HT-29 (cell line): ENCODE measurements at places on chromosomes 6 and 20.

GRCh38 chr6:49004801-49005200 lies 458.3 kb downstream of the MMUT start:
- DNase-seq = no peak

DNA sequence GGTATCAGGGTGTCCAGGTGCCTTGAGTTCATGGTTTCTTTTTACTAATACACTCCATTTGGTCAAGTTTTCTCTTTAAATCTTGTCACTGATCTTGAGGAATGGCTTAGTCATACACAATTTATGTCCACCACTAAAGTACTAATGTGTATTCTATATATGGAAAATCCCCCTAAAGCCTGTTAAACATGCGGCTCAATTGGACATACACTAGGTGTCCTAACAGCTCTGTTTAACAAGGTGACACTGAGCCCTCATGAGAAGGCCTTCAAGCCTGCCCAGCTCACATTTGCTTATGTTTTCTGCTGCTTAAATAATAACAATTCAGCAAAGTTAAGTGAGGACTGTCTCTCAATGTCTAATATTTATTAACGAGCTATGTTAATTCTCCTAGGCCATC lies 31.5 kb downstream of the PDE7B start:
- peak; percentile 16 for DNase-seq

DNA sequence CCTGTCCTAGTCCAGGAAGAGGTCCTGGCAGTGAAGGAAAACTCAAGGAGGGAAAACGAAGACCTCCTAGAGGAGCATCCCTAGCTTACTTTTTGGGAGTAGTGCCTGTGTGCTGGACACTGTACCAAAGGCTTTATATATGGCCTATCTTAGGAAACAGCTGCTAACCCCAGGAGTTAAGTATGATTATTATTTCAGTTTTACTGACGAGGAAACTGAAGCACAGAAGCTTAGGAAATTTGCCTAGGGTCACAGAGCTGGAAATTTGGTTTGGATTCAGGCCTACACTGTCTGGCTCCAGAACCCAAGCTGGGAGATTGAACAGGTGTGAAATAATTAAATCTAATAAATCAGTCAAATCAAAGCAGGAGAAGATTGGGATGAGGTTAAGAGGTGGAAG lies 78.0 kb downstream of the SLX4IP start:
- DNase-seq = no peak

- no peak for DNase-seq
These were observed 45.6 kb upstream of the FOXA2 start for GRCh38 chr20:22629927-22630326.

GRCh38 chr6:42556462-42556861 lies 7.4 kb upstream of the UBR2 start:
- peak; percentile 54 for DNase-seq

- DNase-seq = no peak
These were observed 19.4 kb upstream of the MAN1A1 start for GRCh38 chr6:119368921-119369320.
